Kidney epithelial cell (primary cell): ENCODE measurements at places on chromosomes 1 and 21.

DNA sequence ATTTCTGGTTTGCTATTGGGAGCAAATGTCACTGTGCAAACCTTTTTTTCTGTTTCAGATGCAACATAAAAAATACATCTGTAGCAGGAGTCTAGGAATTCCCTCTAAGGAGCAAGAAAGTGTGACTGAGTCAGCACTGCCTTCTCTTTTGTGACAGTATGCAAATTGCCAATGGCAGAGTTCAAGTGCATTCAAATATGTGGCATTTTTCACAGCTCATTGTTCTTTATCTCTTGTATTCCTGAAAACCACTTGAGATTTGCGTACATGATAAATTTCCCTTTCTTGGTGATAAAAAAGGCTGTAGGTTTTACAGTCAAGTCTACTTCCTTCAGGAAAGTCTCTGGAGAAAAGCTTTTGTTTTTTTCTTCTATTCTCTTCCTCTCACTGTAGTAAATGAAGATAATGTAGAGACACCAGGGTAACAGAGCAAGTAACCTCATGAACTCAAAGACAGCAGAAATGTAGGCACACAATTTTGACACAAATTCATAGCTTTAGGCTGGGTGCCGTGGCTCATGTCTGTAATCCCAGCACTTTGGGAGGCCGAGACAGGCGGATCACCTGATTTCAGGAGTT lies 129.7 kb upstream of the L1TD1 start:
- no peak for DNase-seq

DNA sequence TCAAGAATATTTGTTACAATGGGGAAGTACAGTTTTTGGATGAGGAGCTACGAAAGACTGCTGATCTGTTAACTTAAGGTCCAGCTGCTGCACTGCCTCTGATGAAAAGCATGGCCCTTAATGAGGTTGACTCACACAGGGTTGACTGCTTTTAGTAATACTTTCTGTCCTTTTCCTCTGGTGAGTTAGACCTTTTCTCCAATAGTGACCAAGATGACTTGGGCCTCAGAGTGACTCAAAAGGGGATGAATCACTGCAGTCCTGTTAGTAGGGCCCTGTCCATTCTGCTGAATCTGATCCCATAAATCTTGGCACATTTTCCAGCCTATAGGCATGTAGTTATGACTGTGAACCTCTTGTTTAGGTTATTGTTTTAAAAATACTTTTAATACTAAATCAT lies 2.7 kb downstream of the DISP1 start:
- peak; percentile 92 for DNase-seq

GRCh38 chr1:226402739-226403165 lies 5.1 kb downstream of the PARP1 start:
- no peak for DNase-seq

DNA sequence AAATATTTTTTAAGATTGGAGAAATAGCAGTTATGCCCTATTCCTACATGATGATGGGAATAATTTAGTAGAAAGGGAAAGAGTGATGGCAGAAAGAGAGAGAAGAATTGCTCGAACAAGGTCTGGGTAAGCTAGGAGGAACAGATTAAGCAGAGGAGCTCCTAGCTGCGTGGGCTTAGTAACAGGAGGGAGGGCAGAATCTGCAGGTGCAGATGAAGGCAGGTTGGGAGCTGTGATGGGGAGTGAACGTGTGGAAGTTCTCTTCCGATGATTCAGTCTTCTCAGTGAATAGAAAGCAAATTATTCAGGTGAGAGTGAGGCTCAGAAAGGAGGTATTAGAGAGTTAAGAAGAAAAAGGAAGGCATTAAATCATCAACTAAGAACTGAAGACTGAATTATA lies 8.3 kb upstream of the CR1 start:
- no peak for DNase-seq

- no peak for DNase-seq
These were observed 4.1 kb downstream of the MRPL9 start for GRCh38 chr1:151759241-151759640.
